ENCODE measurements at places on chromosomes 11 and 22.

GRCh38 chr11:34036456-34036855 is 15.1 kb upstream of the CAPRIN1 start:
- DNase-seq: no peak

GRCh38 chr22:36191106-36191836 is 10.3 kb downstream of the APOL4 start:
- DNase-seq: no peak

DNA sequence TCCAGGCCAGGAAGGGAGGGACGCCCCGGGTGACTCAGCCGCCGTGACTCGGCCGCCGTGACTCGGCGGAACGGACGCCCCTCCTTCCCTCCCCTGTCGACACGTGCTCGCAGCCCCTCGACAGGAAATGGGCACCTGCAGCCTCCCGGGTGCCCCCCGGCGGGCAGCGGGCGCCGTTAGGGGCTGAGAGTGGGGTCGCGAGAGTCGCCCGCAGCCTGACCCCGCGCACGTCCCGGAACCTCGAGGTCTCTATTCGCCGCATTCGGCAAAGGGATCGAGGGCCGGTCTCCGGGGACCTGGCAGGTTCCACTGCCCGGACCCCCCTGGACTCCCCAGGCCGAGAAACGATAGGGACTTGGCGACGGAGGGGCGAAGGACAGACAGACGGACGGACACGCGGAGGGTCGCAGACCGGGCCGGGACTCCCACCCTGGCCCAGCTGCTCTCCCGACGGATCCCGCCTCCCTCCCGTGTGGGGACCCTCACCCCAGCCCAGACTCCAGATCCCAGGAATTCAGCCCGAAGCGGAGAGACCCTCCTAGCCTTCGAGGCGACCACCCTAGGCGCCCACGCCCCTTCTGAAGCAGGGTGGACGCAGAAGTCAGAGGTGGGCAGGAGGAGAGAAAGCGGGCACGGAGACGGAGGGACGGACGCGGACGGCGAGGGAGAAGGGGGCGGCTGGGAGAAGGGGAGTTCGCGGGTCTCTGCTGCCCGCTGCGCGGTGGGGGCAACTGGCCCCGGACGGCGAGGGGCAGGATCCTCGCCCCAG is 648 bp downstream of the FOSL1 start:
- DNase-seq: peak; percentile 73

GRCh38 chr22:31615491-31615860 is 46.5 kb downstream of the PISD start:
- no peak for DNase-seq

DNA sequence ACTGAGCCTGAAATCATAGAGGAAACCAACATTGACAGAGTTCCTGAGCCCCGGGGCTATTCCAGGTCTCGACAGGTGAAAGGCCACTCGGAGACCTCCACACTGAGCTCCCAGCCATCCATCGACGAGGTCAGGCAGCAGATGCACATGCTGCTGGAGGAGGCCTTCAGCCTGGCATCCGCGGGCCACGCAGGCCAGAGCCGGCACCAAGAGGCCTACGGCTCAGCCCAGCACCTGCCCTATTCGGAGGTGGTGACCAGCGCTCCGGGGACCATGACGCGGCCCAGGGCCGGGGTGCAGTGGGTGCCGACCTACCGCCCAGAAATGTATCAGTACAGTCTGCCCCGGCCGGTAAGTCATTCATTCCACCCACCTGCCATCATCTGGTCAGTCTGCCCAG is 54.9 kb downstream of the C11orf91 start:
- no peak for DNase-seq

DNA sequence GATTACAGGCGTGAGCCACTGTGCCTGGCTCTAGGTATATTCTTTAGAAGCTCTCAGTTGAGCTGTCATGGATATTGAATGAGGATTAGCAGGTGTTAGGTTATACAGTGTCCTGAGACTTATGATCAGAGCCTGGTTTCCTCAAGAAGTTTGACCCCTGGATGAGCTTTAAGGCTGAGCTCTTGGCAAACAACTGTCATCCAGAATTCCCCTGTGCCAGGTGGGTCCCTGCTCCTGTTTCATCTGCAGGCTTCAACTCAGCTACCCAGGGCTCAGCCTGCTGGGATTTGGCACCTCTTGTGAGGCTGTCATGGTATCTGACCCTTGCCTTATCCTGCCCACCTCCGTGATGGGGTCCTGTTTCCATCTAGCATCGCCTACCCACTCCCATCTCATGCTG is 24.3 kb downstream of the SERPINH1 start:
- no peak for DNase-seq

DNA sequence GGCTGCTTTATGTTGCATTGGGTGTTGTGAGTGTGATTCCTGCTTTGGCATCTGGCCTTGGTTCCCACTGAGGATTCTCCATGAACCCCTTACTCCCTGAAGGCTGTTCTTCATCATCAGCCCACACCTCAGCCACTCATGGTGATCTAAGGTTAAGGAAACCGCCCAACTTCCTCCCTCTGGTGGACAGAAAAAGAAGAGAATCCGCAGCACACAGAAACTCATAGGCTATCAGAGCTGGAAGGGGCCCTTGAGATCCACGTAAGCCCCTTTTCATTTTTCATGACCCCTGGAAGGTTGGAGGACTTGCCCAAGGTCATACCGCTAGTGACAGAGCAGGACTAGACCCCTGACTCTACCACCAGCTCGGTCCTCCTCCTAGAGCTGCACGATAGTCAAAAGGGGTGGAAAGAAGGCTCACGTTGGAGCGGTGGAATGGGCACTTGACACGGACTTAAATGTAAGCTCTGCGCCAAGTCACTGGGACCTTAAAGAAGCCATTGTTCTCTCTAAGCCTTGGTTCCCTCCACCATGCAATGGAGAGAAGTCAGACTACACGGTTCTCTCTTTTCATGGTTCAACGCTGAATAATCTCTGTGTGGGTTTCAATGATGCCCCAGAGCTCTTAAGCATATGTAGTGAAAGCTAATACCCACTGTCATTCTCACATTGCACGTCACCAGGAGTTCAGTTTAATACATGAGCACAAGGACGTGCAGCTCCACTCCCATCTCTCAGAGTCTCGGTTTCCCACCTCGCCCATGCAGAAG is 83.6 kb upstream of the CRTAM start:
- DNase-seq: peak; percentile 47

- DNase-seq: peak; percentile 61
These were observed 6.2 kb downstream of the MRGPRD start for GRCh38 chr11:68974421-68975194.
